Regular cardiac myocyte (primary cell): ENCODE measurements at places on chromosomes 1 and 21. TPM values are rescaled to one million over a fixed set of nuclear protein-coding genes. Genes with fewer than 3 reads are reported as not detected.

Gene EDARADD
- under 0.01 and 0.19 TPM in 2 replicates for total RNA-seq

Gene FHAD1
- 0.19 and 1.1 TPM in 2 replicates for total RNA-seq

Gene SLC45A1
- total RNA-seq, result 1.2 and 1.4 TPM in 2 replicates

Gene KRTAP19-4
- total RNA-seq, result not detected in 2 replicates

Gene GABPA
- 29.3 and 33.8 TPM in 2 replicates for total RNA-seq

Gene MEX3A
- 1.1 and 1.2 TPM in 2 replicates for total RNA-seq

Gene GJA9
- total RNA-seq, result not detected in 2 replicates

Gene GJA5
- 3.7 and 25.7 TPM in 2 replicates for total RNA-seq

Gene ORC1
- total RNA-seq, result 0.56 and 10.5 TPM in 2 replicates

Gene OR2G6
- total RNA-seq, result not detected in 2 replicates

Gene SLAMF6
- total RNA-seq, result not detected in 2 replicates

Gene SLC6A9
- total RNA-seq, result 2.1 and 4.2 TPM in 2 replicates

Gene TRAF5
- total RNA-seq, result 5.2 and 15.2 TPM in 2 replicates

Gene TRIM17
- under 0.01 TPM in 1 of 2 replicates, not detected in the other for total RNA-seq
